Activated CD8-positive, alpha-beta memory T cell treated with anti-CD3 and anti-CD28 coated beads for 1 hour (primary cell): ENCODE measurements at places on chromosomes 12 and 14.

GRCh38 chr12:62484233-62484632 lies 17.6 kb downstream of the MON2 start:
- no peak for DNase-seq

GRCh38 chr12:13243516-13244070 lies 47.1 kb downstream of the EMP1 start:
- no peak for DNase-seq

GRCh38 chr14:60645126-60645741 lies 4.0 kb downstream of the SIX1 start:
- DNase-seq: no peak

- no peak for DNase-seq
Observed at GRCh38 chr12:128753438-128753837, 70.3 kb downstream of the SLC15A4 start.

DNA sequence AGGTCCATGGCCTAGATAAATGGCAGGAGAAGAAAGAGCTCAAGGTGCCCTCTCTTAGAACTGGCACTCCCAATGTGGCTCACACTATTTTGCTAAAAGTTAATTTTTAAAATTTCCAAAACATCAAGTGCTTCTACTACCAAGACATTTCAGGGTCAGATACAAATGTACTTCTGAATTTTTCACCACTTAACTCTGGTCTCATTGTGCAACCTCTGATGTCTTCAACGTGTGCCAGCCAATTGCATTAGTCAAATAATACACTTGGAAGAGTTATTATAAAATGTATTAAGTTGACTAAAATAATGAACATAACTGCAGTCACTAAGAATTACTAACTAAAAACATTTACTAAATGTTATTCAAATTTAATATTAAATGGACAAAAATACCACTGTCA lies 41.3 kb downstream of the SLC25A47 start:
- no peak for DNase-seq

DNA sequence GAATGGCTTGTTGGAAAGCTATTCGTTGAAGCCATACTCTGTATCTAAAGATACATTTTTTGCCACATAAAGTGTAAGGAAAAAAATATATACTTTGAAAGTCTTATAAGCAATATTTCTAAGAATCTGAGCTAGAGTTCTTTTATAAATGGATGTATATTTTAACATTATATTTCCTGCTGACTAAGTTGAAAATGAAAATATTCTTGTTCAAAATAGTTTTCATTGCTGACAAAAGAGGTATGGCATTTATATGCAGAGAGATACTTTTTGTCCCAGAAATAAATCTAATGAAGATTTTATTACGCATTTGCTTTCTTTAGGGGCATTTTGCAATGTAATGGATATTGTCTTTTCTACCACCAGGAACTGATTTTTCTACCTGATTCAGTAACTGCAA lies 834.9 kb downstream of the LRFN5 start:
- no peak for DNase-seq

GRCh38 chr14:106491851-106492250 lies 965.5 kb downstream of the TMEM121 start:
- DNase-seq: no peak

DNA sequence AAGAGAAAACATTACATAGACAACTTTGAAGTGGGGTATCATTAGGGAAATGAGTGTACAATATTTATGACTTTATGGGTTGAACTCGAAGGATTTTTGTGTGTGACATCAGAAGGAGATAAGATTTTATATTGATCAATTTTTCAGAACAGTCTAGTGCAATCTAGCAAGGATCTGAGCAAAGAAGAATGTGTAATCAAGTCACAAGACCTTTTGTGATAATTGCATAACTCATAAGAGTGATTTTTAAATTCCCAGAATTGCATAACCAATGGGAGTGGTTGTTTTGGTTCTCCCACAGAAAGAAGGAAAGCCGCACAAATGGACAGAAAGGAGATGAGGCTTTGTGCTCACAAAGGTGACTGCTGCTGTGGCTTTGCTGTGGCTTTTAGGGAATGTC lies 441.8 kb upstream of the FLRT2 start:
- DNase-seq: no peak

DNA sequence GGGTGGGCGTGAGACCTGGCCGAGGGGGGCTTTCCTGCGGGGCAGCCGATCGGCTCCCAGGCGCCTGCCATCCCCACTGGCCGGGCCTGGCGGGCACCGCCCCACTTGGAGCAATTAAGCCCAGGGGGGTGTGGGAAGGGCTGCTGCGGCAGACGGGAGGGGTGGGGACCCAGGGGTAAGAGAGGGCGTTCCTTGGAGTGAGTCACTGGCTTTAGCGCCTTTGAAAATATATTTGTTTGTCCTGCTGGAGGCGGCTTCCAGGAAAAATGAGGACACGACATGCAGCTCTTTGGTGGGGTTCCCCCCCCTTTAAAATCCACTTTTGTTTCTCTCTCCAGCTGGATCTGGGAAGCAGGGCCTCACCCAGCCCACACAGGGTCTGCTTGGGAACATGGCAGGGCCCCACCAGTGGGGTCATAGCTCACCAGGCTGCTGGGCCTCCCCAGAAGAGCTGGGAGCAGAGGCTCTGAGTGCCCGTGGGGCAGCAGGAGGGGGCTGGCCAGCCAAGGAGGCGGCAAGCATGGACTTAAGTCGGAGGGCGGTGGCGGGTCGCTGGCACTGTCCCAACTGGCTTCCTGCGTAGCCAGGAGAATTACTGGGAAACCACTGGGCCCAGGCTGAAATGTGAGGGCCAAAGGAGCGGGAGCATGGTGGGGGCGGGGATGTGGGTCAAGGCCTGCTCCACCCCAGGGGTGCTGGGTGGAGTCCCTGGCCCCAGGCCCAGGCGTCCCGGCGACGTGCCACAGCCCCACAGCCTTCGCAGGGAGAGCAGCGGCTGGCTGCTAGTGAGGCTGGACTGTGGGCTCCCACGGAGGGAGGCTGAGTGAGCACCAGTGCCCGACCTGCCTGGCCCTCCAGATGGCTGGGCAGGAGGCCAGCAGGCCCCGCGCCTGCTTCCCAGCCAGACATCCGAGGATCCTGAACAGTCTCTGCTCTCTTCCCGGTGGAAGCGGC lies 128.0 kb downstream of the RFLNA start:
- no peak for DNase-seq

GRCh38 chr14:104977681-104978653 lies at the start of gene AHNAK2:
TSS of gene AHNAK2 (minus strand) at chr14:104978374. CDS start at chr14:104978237, 137 bp downstream.
- peak; percentile 15 for DNase-seq

DNA sequence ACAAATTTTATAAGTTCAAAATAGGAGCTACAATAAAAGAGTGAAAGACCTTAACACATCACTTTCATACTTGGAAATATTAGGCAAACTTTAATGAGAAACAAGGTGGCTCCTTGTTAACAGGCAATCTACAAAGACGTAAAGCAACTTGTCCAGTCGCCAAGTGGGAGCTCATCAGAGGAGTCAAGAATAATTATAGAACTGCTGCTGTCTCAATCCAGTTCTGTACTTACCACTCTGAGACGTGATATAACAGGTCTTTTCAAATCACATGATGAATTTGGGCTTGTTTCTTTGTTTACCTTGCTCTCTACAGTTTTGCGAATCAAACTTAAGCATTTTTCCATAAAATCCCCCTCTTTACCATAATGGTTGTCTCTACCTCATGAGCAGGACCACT lies 3.6 kb downstream of the YBX3 start:
- no peak for DNase-seq

- no peak for DNase-seq
Observed at GRCh38 chr12:126608607-126609175, 1543.5 kb downstream of the AACS start.

DNA sequence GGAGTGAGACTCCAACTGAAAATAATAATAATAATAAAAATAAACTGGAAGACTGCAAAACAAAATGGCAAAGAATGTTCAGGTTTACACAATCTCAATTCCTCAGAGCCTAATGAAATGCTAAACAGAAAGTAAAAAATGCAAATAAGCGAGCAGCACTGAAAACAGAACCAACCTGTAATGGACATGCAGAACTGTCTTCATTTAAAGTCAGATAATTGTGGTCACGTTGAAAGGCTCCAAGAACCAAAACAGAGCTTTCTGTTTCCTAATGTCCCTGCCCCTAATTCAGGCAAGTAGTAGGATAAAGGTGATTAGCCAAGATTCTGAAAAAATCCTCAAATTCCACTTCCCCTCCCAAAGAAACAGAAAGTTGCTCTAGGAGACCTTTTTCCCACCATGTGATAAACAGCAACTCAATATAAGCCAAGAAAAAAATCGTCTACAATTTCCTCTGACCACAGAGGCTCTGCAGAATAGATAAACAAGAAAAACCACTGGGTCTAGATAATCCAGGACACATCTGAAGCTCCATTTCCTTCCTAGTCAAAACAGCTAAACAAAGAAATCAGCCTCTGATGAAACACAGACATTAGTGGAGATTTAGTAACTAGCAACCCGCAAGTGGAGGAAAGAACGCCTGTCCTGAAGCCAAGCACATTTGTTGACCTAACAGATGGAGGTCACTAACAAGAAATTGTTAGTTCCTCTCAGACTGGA lies 3.0 kb downstream of the MIS18BP1 start:
- DNase-seq: no peak

GRCh38 chr14:24844011-24844410 lies 205.9 kb downstream of the STXBP6 start:
- no peak for DNase-seq

DNA sequence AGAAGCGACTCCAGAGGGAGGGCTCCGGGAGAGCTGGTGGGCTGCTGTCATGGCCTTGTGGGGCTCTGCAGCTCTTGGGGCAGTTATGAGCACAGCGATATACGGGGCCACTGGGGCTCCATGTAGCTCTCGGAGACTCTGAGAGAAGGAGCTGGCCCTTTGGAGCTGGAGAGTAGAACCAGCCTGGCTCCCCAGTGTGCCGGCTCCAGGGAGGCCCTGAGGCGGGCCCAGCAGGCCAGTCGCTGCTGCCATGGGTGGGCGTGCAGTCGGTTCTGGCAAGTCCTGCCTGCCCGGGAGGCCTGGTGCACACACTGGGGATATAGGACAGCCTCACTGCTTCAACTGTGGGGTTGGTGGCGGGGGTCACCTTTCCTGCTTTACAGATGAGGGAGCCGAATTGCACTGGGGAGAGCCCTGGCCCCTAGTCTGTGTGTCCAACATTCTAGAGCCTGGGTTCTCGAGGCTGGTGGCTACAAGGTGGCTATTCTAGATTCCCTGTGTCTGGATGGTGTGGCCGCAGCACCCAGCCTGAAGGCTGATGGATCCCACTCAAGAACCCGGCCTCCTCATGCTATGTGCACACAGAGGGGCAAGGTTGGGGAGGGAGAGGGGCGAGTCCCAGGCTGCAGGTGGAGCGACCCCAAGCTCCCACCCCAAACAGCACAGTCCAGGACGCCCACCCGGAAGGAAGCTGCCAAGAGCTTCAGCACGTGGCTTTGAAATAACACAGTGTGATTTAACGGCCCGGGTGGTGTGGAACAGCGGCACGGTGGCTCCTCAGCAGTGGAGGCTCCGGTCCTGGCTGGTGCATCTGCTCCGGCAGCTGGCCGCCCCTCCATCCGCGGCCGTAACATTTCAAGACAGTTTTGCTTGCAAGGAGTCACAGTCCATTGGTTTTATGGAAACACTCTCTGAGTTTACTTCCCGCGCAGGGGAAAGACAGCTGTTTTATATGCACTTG lies 188.3 kb upstream of the C14orf180 start:
- no peak for DNase-seq

GRCh38 chr12:2841056-2841650 lies 6.3 kb upstream of the NRIP2 start:
- DNase-seq: no peak

GRCh38 chr12:112855375-112855774 lies 51.4 kb upstream of the OAS1 start:
- no peak for DNase-seq

GRCh38 chr12:88241862-88242570 lies 99.9 kb downstream of the TMTC3 start:
- no peak for DNase-seq

- DNase-seq: no peak
Observed at GRCh38 chr14:28767853-28768741, 1.5 kb downstream of the FOXG1 start.

GRCh38 chr14:21063479-21063878 lies 5.9 kb downstream of the RNASE8 start:
- DNase-seq: no peak

DNA sequence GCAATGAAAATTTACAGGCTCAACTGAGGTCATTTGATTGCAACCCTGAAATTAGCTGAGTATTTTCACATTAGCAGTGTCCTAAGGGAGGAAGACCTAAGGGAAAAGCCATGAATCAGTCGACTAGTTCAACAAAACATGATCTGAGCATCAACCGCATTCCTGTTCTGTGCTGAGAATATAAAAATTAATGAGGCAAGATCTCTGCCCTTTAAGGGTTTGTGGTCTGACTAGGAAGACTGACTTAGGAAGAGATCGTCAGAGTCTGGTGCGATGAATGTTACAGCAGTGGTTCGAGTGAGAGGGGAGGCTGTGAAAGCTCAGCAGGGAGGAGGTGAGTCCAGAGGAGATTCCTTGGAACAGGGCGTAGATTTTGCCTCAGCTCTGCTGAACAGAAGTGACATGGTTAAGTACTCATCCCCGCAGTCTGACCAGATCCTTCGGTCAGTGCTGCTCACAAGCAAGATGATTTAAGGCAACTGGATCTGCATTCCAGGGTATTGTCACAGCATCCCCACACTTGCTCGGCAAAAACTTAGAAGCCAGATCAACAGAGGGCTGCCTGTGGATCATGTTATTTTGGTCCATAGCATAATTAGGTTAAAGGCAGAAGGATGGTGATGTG lies 49.6 kb downstream of the BMAL2 start:
- no peak for DNase-seq

DNA sequence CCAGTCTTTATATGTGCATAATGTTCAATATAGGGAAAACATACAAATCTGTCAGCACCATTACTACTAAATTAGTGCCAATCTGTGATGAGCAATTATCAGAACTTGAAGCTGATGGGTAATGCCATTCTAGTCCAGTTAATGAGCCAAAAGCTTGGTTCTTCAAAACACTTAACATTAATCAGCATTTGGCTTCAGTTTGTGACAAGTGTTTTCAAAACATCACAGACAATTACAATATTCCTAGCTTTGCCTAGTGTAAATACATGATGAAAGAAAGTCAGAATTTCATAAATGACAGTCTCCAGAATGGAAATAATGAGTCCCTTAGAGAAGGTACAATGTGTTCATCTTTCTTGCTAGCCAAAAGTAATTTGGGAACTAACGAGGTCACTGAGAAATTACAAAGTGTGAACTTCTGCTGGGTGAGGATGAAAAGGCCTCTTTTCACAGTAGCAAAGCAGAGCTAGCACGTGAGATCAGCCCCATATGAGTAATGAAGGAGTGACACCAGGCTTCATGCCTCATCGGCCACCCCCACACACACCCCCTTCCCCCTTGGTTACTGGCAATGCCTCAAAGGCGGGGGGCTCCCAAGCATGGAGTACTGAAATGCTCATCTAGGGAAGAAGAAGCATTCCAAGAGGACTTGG lies 180.6 kb upstream of the EEA1 start:
- no peak for DNase-seq

DNA sequence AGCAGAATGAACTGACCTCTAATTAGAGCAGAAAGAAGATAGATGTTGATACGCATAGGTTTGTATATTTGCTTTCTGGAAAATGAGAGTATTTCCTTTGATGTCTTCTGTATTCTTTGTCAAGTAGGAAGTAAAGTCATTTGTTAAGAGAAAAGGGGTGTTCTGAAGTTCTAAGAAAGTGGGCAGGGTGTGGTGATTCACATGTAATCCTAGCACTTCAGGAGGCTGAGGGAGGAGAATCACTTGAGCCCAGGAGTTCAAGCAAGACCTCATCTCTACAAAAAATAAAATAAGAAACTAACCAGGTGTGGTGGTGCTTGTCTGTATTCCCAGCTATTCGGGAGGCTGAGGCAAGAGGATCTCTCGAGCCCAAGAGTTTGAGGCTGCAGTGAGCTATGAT lies 2.8 kb downstream of the RHNO1 start:
- DNase-seq: no peak
